ENCODE measurements at places on chromosomes 11 and 22.

GRCh38 chr11:128963744-128964325 lies 21.2 kb upstream of the TP53AIP1 start:
- no peak for DNase-seq

DNA sequence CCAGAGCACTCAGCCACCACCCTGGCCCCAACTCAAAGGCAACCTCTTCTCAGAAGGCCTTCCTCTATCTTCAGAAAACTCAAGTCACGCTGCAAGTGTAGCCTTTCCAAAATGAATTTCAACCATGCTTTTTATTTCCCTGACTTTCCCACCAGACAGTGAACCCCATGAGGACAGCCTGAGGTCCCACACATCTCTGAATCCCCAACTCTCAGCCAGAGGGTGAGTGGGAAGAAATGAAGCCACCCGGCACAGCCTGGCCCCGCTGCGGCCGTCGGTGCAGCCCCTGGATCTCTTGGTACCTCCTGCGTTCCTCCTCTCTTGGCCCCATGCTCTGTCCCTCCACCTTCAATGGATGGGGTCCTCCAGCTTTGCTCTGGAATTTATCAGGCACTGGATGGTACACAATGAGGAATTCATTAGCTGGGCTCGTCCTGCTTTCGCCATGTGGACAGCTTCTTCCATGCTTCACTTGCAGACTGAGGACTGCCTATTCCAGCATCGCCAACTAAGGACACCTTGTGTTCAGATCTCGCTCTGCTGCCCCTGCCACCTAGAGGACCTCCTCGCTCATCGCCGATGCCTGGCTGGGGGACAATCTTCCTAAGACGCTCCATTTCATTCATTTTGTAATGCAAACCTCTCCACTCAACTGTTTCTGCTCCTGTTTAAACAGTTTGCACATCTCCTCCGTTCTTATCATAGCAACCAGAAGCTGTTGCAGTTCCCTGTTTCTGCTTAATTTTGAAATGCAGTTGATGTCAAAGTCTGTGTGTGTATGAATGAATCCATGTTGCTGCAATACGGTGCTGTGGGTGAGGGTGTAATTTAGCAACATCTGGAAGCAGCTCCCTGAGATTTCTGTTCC lies 672.1 kb downstream of the TBC1D22A start:
- DNase-seq, result no peak

DNA sequence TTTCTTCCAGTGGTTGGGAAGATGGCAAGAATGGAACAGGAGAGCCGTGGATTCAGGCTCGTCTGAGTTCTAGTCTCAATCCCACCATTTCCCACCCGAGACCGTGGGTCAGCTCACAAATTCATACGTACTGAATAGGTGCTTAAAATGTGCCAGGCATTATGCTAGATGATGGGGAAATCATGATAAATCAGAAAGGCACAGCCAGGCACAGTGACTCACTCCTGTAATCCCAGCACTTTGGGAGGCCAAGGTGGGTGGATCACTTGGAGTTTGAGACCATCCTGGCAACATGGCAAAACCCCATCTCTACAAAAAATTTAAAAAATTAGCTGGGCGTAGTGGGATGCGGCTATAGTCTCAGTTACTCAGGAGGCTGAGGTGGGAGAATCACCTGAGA lies 7.1 kb downstream of the TRIOBP start:
- DNase-seq, result no peak

- DNase-seq, result no peak
Measured at GRCh38 chr11:107970049-107970448, 38.6 kb upstream of the CUL5 start.

DNA sequence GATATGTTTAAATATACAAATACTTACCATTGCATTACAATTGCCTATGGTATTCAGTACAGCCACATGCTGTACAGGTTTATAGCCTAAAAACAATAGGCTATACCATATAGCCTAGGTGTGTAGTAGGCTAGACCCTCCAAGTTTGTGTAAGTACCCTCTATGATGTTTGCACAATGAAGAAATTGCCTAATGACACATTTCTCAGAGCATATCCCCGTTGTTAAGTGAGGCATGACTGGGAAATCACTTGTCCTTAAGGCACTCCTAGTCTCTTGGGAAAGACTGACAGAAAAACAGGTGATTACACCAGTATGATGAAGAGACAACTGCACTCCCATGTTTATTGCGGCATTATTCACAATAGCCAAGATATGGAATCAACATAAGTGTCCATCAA lies 187.2 kb downstream of the SPON1 start:
- DNase-seq, result peak; percentile 36

- DNase-seq, result no peak
Measured at GRCh38 chr11:99548264-99548663, 527.5 kb downstream of the CNTN5 start.

DNA sequence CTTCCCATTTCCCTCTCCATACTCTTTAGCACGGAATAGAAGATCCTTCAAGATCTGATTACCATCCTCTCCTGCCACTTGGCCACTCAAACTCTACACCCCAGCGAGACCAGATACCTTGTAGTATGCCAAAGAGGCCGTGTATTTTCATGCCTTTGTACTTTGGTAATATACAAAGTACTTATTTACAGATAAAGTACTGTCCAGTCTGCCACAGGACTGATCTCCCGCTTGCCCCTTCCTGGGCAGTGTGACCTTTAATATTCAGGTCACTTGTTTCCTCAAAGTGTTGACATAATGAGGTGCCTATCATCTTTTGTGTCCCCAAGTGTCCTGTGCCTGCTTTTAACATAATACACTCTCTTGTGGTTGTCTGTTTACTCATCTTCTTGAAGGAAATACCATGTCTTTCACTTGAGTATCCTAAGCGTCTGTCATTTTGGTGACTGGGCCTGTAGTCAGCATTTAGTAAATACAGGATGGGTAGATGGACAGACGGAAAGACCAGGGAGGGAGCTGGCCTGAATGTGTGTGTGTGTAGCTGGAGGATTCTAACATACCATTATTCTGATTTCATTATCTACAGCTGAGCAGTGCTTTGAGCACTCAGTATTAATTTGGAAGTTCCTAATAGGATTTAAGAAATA lies 137.4 kb downstream of the NAV2 start:
- no peak for DNase-seq

- DNase-seq, result peak; percentile 59
Measured at GRCh38 chr11:126748100-126748791, 252.3 kb downstream of the KIRREL3 start.

GRCh38 chr22:19755145-19755710 lies 5.3 kb upstream of the TBX1 start:
- no peak for DNase-seq

- DNase-seq, result no peak
Measured at GRCh38 chr11:33923626-33924025, 31.8 kb upstream of the LMO2 start.

- DNase-seq, result no peak
Measured at GRCh38 chr11:56152333-56152732, 7.8 kb downstream of the OR8K5 start.

DNA sequence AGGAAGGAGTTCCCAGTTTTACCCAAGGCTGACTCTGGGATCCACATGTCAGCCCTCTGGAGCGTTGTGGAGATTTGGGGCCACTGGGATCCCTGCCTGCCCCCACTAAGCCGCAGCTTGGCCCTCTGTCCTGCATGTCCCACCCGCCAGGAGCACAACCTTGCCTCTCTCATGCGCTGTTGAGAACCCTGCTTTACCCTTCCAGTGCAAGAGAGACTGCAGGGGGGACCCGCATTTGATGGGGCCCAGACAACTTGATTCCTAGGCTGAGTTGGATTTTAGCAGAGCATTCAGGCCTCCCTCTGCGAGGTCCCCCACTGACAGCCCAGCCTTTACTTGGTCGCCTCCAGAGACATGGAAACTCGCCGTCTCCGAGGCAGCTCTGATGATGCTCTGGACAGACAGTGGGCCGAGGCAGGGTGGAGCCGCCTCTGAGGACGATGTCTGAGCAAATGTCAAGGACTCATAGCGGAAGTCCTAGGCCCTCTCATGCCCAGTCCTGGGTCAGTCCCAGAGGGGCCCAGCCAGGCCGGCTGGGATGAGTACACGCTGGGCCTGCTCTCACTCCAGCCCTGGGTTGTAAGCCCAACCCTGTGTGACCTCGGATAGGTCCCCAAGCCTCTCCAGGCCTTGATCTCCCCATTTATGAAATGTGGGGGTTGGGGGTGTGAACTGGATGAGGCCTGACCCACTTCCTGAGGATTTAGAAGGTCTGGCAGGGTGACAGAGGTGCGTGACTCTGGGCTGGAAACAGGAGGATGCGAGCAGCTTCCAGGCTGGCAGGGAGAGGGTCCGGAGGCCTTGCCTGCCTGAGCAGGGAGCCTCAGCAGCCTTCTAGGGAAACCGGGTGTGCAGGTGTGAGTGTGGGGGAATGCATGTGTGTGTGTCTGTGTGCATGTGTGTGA lies 630 bp downstream of the CD5 start:
- no peak for DNase-seq

GRCh38 chr11:122025757-122026156 lies 90.3 kb downstream of the BLID start:
- DNase-seq, result no peak
